ENCODE measurements at places on chromosomes 2 and 18.

DNA sequence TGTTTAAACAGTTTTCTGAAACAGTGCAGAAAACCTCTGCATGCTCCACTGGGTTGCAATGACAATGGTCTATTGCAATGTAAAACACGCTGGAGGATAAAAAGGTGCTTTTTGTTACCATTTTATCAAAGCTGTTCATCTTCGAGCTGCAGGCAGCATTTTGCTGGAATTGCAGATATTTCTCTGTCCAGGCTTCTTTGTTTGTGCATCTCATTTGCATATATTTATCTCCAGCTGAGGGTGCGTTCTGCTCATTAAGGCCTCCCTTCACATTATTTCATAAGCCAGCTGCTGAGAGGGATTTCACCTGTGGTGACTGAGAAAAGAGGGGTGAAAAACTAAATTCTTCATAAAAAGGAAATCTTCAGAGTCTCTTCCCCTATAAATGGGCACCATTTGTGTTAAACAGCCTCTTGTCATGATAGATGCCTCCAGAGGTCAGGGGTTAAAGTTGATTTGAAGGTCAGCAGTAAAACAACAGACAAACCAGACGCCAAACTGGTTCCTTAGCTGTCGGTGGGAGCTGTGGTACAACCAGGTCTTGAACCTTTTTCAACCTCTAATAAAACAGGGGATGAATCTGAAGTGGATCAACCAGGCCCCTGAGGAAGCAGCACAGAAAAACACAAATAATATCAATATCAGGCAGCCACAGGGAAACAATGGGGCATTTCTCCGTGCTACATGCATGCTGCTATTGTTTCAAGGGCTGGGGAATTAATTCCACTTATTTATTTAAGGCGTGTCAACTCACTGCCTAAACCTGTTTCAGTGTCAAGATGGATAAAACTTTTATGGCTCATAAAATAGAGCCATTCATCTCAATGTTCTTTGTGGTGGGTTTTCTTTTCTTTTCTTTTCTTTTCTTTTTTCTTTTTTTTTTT, 265.1 kb downstream of the MEIS1 start:
- no peak for DNase-seq

DNA sequence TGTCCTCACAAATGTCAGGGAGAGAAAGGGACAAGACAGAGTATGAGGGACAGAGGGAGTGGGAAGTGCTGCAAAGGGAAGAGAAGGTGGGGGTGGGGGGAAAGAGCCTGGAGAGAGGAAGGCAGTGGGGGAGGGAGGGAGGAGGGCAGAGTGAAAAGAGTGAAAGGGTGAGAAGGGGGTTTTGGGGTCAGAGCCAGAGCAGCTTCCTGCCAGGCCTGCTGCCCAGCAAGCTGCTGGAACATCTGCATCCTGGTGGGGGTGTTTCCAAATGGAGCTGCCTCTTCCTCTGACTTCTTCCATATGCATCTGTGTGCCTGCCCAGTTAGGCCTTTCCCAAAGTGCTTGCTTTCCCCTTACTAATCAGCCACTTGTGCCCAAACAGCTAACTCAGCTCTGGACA, 94.3 kb upstream of the CELF4 start:
- no peak for DNase-seq

GRCh38 chr2:158513841-158514240, 57.1 kb downstream of the PKP4 start:
- no peak for DNase-seq

DNA sequence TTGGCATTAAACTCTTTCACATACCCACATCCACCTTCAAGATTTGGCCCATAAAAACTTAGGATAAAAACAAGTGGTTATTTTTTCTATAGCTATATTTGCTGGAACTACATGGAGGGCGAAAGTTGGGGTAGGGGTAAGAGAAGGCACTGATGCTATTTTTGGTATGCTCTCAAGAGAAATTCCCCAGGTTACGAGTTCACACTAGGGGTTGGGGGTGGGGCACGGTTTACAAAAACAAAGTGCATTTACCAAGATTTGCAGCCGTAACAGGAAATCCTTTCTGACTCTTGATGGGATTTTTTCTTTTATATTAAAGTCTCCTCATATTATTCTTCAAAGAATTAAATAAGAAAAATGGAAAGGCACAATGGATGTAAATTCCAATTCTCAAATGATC, 6.8 kb downstream of the SERPINE2 start:
- no peak for DNase-seq

GRCh38 chr18:70469916-70470315, 181.1 kb downstream of the SOCS6 start:
- no peak for DNase-seq

GRCh38 chr2:64795024-64795592, 141.4 kb upstream of the SERTAD2 start:
- no peak for DNase-seq

- DNase-seq, result no peak
These were observed 177.7 kb downstream of the MYCN start for GRCh38 chr2:16117791-16118610.

- DNase-seq, result peak; percentile 27
These were observed 583 bp downstream of the NEMP2 start for GRCh38 chr2:190533968-190534309.

DNA sequence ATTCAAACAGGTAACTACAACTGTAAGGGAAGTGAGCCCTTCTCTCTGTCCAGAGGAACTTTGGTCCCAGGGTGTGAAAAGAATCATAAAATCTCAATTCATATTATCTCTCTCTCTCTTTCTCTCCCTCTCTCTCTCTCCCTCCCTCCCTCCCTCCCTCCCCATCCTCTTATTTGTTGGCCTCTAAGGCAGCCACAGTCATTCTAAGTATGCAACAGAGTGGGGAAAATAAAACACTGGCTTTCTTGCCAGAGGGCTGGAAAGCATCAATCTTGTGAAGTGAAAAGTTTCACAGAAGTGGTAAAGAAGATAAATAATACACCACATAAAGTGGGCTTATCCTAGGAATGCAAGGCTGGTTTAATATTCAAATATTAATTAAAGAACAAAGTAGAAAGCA, 95.6 kb upstream of the KCNH7 start:
- DNase-seq, result no peak

DNA sequence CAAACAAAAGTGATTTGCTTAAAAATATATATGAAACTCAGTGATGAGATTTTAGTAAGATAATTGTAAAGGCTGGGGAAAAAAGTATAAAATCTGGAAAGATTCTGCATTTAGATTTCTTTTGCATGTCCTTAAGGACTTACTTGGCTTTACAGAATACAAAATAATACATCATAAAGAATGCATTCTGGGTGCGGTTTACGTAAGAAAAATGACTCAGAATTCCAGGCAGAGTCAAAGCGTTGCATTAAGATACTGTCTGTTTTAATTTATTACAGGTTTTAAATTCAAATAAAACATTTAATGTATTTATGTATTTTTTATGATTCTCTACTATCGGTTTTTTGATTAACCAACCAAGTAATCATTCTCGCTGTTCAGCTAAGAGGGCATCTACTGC, 178.0 kb downstream of the SH3BP4 start:
- DNase-seq, result no peak

- DNase-seq, result no peak
These were observed 89.8 kb downstream of the INO80D start for GRCh38 chr2:205996161-205996560.

- no peak for DNase-seq
These were observed 92.8 kb downstream of the TRIB2 start for GRCh38 chr2:12809526-12809925.

- no peak for DNase-seq
These were observed 18.3 kb downstream of the NHEJ1 start for GRCh38 chr2:219142329-219142728.

DNA sequence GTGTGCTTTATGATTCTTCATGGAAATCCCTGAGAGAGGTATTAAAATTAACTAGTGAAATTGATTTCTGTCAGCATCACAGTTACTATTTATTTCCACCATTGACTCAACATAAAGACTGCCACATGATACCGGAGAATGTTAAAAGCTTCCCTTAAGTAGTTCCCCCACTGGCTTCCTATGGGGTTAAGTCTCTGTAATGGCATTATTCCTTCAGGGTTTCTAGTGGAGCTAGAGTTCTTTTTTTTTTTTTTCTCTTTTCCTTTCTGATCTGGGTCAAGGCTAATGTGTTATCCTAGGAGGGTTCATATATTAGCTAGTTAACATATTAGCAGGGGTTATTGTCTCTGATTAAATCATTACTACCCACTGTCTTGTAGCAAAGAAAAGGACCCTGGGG, 1919.1 kb upstream of the PIK3C3 start:
- no peak for DNase-seq

GRCh38 chr2:16104949-16105668, 164.8 kb downstream of the MYCN start:
- no peak for DNase-seq

Data from effector CD8-positive, alpha-beta T cell (primary cell).